Caudate nucleus (tissue), 63 donors: ENCODE measurements at places on chromosomes 7 and 10.

- no peak for DNase-seq
Measured at GRCh38 chr7:141698247-141699015, 3.5 kb downstream of the DENND11 start.

GRCh38 chr10:78892338-78893176 lies 176.2 kb upstream of the ZMIZ1 start:
- no peak for DNase-seq

- DNase-seq = no peak
Measured at GRCh38 chr7:826230-826917, 5.9 kb upstream of the SUN1 start.

DNA sequence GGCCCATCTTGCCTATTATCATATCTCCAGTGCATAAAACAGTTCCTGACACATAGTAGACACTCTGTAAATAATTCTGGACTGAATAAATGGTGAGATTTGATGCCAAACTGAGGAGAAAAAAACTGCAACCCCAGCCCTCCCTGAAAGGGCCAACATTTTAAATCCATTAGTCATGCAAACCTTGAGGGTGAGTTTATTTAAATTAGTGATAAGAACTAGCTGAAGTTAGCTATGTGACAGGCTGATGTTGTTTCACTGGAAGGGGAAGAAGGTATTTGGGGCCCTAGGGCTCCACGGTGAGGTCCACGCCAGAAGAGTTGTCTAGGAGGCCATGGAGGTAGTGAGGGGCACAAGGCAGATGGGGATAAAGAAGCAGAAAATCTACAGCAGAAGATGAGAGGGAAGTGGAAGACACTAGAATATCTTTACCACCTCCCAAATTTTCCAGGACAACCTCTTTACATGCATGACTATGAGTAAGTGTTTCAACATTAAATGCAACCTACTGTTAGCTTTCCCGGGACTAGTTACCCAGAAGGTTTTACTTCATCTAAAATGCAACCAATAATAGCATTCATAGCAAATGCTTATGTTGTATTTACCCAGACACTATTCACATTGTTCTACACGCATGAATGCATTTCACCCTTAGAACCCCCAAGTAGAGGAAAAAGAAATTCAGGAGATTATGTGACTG lies 183.2 kb upstream of the LYZL1 start:
- DNase-seq = no peak

DNA sequence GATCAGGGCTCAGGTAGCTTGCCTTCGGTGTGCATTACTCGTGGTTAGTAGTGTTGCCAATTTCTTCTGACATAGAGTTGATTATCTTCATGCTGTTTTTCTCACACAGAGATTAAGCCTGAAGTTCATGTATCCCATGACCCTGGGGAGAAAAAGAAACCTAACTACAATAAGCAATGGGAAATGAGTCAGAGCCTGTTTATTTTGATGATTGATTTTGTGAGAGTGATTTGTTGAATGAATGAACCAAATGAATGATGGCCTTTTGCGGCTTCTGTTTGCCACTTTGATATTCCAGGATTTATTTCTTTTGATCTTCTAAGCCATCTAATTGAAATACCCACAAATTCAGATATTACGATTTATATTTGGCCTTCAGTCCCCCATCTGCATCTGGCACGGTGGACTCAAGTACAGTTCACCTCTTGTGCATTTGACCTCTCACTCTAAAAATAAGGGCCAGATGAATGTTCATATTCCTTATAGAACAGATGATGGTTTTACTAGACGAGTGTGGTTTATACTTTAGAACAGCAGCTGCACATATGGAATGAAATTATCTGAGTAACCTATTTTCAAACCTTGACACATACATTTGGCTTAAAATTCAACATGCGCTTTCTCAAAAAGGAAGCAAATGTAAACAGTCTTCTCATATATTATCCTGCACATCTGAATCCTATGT lies 110.7 kb downstream of the PLCE1 start:
- no peak for DNase-seq

GRCh38 chr10:18224626-18225445 lies 84.6 kb downstream of the CACNB2 start:
- DNase-seq = no peak

DNA sequence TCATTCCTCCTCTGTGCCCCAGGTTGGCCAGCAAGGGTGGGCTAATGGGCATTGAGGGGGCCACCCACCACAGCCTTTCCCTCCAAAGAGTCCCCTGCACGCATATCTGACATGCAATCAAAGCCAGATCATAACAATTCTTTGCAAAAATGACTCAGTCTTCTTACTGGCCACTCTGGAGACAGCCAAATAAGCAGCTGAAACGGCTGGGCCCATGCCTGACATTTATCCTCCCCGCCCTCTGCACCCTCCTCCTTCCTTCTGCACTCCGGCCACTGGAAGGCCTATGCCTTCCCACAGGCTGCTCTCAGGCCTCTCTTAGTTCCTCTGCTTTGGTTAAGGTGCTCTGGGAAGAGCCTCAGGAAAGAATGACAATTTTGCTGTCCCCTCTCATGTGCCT lies 29.2 kb upstream of the NPFFR1 start:
- no peak for DNase-seq

DNA sequence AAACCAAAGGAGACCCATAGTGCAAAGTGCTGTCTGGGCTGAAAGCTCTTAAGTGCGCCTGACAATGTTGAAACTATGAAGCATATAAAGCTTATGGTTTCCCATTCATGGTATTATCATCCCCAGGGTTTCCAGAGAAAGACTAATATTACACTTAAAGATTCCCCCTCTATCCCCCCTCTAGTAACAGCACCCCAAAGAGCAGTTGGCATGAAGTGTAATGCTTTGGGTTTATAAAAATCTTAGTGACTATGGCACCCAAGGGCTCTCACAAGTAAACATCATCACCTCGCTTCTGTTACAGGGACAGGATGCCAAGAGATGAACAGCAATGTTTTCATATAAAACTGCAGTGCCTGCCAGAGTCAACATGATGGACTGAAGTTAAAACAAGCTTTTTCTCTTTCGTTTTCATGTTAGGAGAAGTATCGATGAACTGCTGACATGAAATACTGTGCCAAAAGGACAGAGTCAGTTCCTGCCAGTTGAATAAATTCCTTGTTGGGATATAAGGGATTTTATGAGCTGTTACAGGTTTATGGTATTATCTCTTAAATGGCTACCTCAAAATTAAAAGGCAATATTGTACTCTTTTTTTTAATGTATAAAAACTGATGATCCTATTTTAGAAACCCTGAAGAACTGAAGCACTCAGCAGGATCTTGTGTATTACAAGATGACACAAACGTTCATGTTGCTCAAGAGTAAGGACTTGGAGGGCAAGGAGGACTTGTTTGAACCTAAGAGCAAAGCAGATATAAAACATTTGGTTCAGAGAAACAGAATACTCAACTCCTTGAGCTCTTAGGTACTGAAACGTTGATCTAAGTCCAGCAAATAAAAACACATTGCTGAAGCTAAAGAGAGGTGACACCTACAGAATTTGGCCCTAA lies 203.7 kb upstream of the IMMP2L start:
- DNase-seq = no peak

- peak; percentile 46 for DNase-seq
Measured at GRCh38 chr7:111741811-111742240, 179.5 kb upstream of the IMMP2L start.

- DNase-seq = no peak
Measured at GRCh38 chr10:31830887-31831286, 97.7 kb downstream of the ARHGAP12 start.

GRCh38 chr7:98400542-98401340 lies at the start of gene BAIAP2L1:
Gene BAIAP2L1, minus strand, starts transcription at chr7:98401090. Its CDS starts 238 bp downstream, at chr7:98400852.
- no peak for DNase-seq

DNA sequence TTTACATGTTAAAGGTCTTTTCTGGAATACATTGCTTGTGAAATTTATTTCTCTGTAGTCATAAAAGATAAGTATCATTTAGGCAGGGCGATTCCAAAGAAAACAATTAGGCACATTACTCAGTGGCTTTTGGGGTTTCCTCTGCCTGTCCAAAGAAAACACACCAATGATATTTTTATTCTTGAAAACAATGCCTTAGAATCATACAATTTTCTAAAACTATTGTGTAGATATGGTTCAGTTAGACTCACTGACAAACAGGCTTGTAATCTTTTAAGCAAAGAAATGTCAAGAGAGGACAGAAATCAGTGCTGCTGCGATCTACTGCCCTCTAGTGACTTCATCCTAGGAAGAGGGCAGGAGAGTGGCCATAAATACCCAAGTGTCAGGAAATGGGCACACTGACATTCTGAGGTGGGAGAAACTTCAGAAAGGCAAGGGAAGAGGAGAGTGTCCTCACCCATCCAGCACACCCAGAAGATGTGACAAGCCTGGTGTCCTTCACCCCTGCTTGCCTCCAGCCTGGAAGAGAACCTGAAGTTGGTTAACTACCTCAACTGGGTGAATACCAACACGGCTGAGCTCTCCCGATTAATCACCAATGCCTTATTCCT lies 120.5 kb downstream of the GALNT11 start:
- DNase-seq = no peak

GRCh38 chr10:62063795-62064472 lies 162.4 kb downstream of the ARID5B start:
- no peak for DNase-seq

DNA sequence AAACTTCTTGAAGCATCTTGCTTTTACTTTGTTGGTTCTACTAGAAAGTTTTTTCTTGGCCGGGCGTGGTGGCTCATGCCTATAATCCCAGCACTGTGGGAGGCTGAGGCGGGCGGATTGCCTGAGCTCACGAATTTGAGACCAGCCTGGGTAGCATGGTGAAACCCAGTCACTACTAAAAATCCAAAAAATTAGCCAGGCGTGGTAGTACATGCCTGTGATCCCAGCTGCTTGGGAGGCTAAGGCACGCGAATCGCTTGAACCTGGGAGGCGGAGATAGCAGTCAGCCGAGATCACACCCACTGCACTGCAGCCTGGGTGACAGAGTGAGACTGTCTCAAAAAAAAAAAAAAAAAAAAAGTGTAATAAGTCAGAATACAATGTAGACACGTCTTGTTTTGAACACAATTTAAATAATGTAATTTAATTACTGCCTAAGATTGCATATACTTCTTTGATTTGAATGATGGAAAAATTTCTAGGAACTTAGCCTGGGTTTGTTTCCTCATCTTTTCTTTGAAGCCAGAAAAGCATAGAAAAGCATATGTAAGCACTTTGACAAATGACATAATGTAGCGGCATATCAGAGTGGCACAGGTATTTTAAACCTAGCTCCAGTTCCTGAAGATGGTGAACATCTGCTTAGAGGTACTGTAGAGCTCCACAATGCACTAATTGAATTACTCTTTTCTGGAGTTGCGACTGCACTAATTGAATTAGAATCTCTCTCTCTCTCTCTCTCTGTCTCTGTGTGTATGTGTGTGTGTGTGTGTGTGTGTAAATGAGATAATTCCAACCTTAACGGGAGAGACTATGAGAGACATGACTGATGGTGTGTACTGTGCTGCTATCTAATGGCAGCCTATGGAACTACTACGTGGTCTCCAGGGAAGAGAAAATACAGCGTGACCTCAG lies 87.8 kb downstream of the BTRC start:
- peak; percentile 1 for DNase-seq

DNA sequence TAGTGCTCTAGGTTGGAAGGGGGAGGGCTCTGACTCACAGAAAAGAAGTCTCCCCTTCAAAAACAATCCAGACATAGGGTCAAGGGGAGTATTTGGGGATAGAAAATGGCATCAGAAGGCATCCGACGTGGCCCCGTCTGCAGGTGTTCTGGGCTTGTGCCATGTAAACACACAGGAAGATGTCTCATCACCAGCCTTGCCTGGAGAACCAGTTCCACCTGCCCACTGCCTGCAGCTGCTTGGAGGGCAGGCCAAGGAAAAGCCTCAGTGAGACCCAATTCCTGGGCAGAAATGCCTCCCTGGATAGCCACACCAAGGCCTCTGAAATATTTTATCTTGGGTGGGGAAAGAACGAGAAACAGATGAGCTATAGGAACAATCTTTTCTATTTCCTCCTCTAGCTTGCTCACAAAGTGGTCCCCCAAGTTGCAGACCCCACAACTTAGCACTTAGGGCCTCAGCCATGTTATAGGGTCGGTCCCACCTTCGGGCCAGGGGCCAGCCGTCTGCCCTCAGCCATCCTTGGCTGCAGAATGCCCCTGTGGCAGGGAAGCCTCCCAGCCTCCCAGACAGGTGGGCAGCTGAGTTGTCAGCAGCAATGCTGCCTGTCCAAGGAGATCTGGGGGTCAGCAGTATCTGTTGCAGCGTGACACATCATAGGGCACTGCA lies 54.3 kb upstream of the ECHDC3 start:
- DNase-seq = no peak
